ENCODE measurements at places on chromosomes 7 and 10.

- DNase-seq = no peak
These were observed 77.2 kb upstream of the PTPRZ1 start for GRCh38 chr7:121795736-121796135.

GRCh38 chr7:82234457-82235049, 209.0 kb downstream of the CACNA2D1 start:
- no peak for DNase-seq

GRCh38 chr7:710161-710560, 16.3 kb upstream of the DNAAF5 start:
- DNase-seq = no peak

- DNase-seq = no peak
These were observed 141.9 kb downstream of the ADK start for GRCh38 chr10:74292871-74293427.

- DNase-seq = no peak
These were observed 274.4 kb upstream of the YAE1 start for GRCh38 chr7:39291628-39292410.

DNA sequence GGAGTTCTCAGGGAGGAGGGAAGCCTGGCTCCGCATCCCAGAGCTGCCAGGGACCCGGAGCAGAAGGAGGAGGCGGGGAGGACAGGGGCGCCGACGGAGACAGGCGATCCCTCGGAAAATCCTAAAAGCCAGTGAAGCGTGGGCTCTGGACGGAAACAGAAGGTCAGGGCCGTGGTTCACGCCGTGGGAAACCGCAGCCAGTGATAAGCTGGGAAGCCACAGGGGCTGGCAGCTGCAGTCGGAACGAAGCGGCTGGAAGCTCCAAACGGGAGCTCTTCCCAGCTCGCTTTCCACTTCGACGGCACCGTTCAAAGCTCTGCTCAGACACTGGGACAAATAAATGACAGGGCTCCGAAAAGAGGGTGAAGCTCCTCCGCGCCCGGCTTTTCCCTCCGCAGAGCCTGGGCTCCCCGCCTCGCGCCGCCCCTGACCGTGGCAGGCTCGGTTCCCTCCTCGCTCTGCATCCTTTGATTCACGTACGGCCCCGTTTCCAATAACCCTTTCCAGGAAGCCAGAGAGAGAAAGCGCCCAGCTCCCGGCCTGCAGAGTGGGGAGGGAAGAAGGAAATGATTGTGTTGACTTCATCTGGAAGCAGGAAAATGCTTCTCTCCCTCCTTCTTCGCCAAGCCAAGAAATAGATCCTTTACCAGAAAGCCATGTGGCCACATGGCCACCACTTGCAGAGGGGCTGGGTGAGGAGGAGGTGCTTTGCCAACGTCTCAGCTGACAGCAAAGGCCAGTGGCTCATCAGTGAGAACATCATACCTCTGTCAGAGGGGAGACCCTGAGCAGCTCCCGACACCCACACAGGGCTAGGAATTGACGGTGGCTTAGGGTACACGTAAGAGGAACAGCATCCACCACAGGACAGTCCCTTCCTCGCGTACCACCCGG, 57.4 kb downstream of the ADRB1 start:
- DNase-seq = no peak

DNA sequence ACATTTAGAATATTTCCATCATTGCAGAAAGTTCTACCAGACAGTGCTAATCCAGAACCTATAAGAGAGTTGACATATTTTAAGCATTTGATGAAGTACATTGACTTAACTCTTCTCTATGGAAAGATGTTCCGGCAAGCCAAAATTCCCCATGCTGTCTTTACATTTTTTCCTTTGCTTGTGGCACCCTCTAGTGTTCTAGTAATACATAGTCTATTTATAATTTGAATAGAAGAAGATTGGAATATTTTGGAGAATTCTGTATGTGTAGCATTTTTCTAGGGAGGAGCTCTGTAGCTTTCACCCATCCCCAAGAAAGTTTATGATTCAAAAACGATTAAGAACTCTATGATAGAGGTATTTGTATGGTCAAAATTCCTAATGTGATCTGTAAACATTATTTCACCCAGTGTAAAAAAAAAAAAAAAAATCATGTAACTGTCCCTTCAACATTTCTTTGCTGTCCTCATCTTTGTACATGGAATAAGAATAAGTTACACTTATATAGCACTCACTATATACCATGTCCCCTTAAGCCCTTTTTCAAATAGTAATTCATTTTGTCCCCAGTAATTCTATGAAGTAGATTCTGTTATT, 33.2 kb downstream of the NRF1 start:
- no peak for DNase-seq

DNA sequence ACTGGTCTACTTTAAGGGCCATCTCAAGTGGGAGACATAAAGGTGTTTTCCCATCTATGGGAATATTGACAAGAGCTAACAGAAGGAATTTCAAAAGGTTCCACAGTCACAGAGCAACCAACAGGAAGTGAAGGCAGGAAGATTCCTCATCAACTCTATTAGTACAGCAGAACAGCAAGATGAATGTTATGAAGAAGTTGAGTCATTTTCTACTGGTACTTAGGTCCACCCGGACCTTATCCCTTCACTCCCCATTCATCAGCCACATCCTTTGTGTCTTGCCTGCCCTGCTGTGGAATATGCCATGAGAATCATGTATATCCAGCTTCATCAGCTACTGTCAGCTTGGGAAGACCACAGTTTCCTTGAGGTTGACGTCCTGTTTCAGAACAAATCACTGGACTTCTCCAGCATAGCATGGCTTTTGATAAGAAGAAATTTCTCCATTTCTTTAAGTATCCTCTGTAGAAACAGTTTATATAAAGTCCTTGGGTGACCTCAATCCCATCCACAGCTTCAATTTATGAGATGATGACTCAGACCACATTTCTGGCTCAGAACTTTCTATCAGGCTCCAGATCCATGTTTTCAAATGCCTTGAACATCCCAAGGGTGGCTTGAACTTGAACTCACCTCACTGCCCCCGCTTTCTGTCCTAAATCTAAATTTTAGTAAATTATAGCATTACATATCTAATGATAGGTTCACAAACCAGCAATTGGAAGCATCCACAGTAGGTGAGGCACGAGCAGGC, 84.9 kb upstream of the AGK start:
- DNase-seq = no peak

DNA sequence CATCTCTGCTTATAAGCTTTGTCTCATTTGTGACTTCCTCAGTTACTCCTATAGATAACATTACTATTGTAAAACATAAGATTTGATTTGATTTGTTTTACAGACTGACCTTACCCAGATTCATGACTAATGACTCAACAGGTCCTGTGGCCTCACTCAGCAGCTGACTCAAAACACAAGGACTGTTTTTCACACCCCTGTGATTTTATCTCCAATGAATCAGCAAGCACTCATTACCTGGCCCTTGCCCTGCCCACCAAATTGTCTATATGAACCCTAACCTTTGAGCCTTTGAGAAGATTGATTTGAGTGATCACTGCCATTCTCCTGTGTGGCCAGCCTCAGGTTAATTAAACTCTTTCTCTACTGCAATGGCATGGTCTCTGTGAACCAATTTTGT, 1064.6 kb upstream of the LRRTM3 start:
- DNase-seq = no peak

DNA sequence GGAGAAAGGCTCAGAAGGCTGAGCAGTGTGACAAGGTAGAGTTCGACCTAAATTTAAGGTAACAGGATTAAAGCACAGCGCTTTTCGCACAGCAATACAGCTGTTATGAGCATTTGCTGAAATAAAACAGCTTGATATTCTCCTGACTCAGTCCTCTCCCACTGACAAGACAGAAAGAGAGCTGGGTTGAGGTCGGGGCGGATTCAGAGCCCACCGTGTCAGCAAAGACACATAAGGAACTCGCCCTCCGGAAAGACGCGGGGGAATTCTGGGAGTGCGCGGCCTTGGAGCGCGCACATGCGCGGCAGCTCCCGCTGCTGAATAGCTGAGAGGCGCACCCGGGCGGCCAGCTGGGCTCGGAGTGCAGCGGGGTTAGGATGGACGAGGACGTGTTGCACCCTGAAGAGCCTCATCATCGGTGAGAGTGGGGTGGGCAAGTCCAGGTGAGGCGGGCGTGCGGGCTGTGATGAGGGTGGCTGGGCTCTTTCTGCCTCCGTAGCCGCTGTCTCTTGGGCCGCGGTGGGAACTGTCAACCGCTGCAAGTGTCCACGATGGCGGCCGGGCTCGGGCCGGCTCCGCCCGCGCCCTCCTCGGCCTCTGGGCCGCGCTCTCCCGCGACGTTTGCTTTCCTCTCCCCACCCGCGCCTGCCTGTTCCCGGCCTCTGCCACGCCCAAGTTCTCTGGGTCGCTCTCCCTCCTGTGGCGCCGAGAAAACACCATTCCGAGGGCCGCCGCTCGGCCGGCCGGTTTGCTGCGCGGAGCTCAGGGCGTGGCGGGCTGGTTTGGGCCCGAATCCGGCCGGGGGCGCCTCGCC, 120.6 kb downstream of the LYZL1 start:
- DNase-seq = peak; percentile 11

All from stimulated activated CD8-positive, alpha-beta memory T cell treated with anti-CD3 and anti-CD28 coated beads, Interleukin-4, amount 100 ng/mL, for 4 hours (primary cell).